Smooth muscle cell of bladder (primary cell): ENCODE measurements at places on chromosomes 12 and 14. TPM values are rescaled to one million over a fixed set of nuclear protein-coding genes. Genes with fewer than 3 reads are reported as not detected.

Gene MTHFD1
- 23.3 and 28.8 TPM in 2 replicates for total RNA-seq

Gene BDKRB2
- 38.6 and 68.3 TPM in 2 replicates for total RNA-seq

Gene OASL
- total RNA-seq: 0.09 and 0.57 TPM in 2 replicates

Gene MYF6
- total RNA-seq: not detected in 2 replicates

Gene PLEK2
- 3.0 and 3.7 TPM in 2 replicates for total RNA-seq

Gene AP1G2
- 5.4 and 6.7 TPM in 2 replicates for total RNA-seq

Gene PLEKHH1
- total RNA-seq: 0.14 and 0.18 TPM in 2 replicates

Gene C12orf50
- total RNA-seq: under 0.01 TPM in 1 of 2 replicates, not detected in the other

Gene PPM1H
- 0.43 and 0.92 TPM in 2 replicates for total RNA-seq

Gene SYT1
- total RNA-seq: 1.6 and 2.0 TPM in 2 replicates
